ENCODE measurements at places on chromosomes 11 and 22. TPM values are rescaled to one million over a fixed set of nuclear protein-coding genes. Genes with fewer than 3 reads are reported as not detected.

NAA40 gene
- 16.2 TPM for total RNA-seq

TRIM29 gene
- 0.57 TPM for total RNA-seq

MMP7 gene
- 1.1 TPM for total RNA-seq

NUP98 gene
- 213 TPM for total RNA-seq

DERL3 gene
- 0.43 TPM for total RNA-seq

NUP160 gene
- 51.0 TPM for total RNA-seq

TMEM126B gene
- 51.1 TPM for total RNA-seq

XNDC1N gene
- total RNA-seq, result 9.2 TPM

RTN4RL2 gene
- not detected for total RNA-seq

CHRM4 gene
- not detected for total RNA-seq

OR4A16 gene
- not detected for total RNA-seq

C11orf58 gene
- total RNA-seq, result 151 TPM

PAX6 gene
- total RNA-seq, result not detected

MRGPRE gene
- total RNA-seq, result not detected

BDNF gene
- 59.3 TPM for total RNA-seq

MAP6 gene
- 0.57 TPM for total RNA-seq

INPP5J gene
- total RNA-seq, result 0.66 TPM

RIMBP3C gene
- total RNA-seq, result 0.22 TPM

OR6T1 gene
- total RNA-seq, result not detected

CAVIN3 gene
- total RNA-seq, result 357 TPM

LRRC74B gene
- not detected for total RNA-seq

ENTHD1 gene
- total RNA-seq, result not detected

POTEH gene
- not detected for total RNA-seq

PNPLA5 gene
- not detected for total RNA-seq

SULT4A1 gene
- total RNA-seq, result not detected

MS4A6A gene
- not detected for total RNA-seq

DDIAS gene
- under 0.01 TPM for total RNA-seq

OR8B8 gene
- total RNA-seq, result not detected

OR10A6 gene
- under 0.01 TPM for total RNA-seq

IL17REL gene
- not detected for total RNA-seq

SAA4 gene
- not detected for total RNA-seq

SCGB1D2 gene
- not detected for total RNA-seq

MN1 gene
- total RNA-seq, result 7.2 TPM

SLC5A1 gene
- total RNA-seq, result not detected

ARHGAP20 gene
- total RNA-seq, result 2.6 TPM

APOBEC3H gene
- total RNA-seq, result not detected

OR52N4 gene
- not detected for total RNA-seq

ADAMTS8 gene
- total RNA-seq, result under 0.01 TPM

NCAM1 gene
- 4.6 TPM for total RNA-seq

GDPD4 gene
- 0.44 TPM for total RNA-seq

ANAPC15 gene
- 43.1 TPM for total RNA-seq

C11orf86 gene
- not detected for total RNA-seq

OR2AT4 gene
- total RNA-seq, result not detected

CLDN5 gene
- total RNA-seq, result 0.22 TPM

BTBD18 gene
- total RNA-seq, result not detected

SLC2A11 gene
- total RNA-seq, result 11.4 TPM

SCGB1D1 gene
- not detected for total RNA-seq

NPTXR gene
- 2.4 TPM for total RNA-seq

SCUBE2 gene
- 0.86 TPM for total RNA-seq

Data from placental pericyte (primary cell).